Activated T-cell treated with anti-CD3 and anti-CD28 coated beads for 1 hour (primary cell): ENCODE measurements at places on chromosomes 3 and 15.

DNA sequence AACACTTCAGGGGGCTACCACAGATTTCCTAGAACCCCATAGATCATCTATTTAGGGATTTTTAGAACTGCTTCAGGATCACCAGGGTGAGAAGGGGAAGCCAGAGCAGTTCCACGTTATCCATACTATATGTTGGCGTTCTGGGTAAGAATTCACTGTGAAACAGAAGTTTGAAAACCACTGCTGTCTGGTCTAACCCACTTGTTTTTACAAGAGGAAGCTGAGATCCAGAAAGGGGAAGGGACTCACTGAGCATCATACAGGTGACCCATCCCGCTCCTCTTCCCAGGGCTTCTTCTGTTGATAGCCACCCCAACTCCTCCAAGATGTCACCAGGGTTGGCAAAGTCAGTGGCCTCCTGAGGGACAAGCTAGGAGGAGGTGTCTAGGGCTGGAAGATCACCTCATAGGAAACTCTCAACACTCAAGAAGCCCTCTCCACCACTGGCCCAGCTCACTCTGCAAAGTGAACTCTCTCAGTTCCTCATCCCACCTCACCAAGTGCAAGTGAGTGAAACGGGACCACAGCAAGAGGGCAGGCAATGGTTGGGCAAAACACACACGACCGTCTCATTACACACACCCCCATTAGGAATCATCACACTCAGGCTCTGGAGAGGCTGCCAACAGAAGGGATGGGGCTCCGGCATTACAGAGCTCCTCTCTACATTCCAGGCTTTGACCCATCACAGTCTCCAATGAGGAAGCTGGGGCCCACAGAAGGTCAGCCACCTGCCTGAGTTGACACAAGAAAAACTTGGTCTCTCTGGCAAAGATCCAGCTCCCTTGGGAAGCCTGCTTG is 1.8 kb downstream of the DAPK2 start:
- DNase-seq = no peak

- DNase-seq = no peak
These were observed 68.1 kb downstream of the NOX5 start for GRCh38 chr15:69082554-69082953.

GRCh38 chr3:129378949-129379348 is 49.5 kb downstream of the EFCAB12 start:
- DNase-seq = no peak

- DNase-seq = no peak
These were observed 59.2 kb downstream of the EXOG start for GRCh38 chr3:38555149-38555840.

- peak; percentile 53 for DNase-seq
These were observed 159.1 kb downstream of the P3H2 start for GRCh38 chr3:189961522-189962161.

DNA sequence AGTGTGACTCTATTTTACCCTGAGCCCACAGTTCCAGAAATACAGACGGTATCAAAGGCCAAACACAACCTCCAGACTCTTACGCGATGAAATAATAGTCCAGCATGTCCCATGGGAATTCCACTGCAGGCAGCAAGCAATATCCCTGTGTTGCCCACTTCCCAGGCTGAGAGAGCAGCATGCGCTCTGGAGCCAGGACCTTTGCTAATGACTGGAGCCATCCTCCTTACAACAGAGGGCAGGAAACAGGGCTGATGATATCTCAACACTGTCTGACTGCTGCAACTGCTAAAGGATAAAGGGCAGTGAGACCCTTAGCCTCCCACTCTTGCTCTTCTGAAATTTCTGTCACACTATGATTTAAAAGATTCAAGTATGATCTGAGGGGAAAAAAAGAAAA is 34.8 kb downstream of the MCF2L2 start:
- no peak for DNase-seq
